ENCODE measurements at places on chromosomes 3 and 15.

DNA sequence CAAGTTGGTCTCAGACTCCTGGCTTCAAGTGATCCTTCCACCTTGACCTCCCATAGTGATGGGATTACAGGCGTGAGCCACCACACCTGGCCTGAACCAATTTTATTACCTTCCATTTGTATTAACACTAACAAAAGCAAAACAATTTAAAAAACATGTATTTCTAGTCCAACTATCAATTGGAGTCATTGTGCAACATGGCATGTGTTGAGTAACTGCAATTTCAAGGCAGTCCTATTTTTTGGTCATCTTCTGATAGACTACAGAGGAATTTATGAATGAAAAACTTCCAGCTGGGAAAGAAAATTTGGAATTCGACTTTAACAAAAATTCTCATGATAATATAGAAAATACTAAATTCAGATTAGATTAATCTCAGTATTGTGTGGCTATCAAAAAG lies 16.8 kb downstream of the SPTSSB start:
- DNase-seq: no peak

- DNase-seq: no peak
Observed at GRCh38 chr15:36330598-36330997, 248.8 kb upstream of the CDIN1 start.

GRCh38 chr3:33312361-33312760 lies 35.1 kb downstream of the FBXL2 start:
- no peak for DNase-seq

GRCh38 chr15:60407415-60407805 lies 9.6 kb upstream of the ANXA2 start:
- DNase-seq: no peak

- no peak for DNase-seq
Observed at GRCh38 chr15:53833134-53833624, 73.7 kb upstream of the WDR72 start.

- no peak for DNase-seq
Observed at GRCh38 chr3:23931597-23931996, 13.5 kb upstream of the NR1D2 start.

Data from CD4-positive, alpha-beta memory T cell (primary cell).